ENCODE measurements at places on chromosomes 4 and X.

DNA sequence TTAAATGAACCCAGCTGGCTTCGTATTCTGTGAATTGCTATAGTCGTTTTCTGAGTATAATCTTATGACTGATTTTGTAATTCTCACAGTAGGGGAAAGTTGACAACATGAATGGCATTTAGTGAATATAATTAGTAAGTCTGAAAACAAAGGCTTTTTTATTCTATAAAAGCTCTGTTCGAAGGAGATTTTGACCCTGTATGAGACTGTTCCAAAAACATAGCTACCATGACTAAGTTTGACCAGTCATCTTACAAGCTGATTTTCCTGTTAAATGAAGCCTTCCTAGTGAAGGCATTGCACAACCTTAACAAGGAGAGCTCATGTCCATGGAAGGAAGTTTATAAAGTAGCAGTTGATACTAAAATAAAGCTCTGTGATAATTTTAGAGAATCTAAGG, 242.3 kb downstream of the RPA4 start:
- H3K36me3 ChIP-seq = no peaks in the 10 kb centered on the region
- DNase-seq = no peak
- no peak overlapping the region for H3K4me3 ChIP-seq
- no peaks in the 10 kb centered on the region for H3K27me3 ChIP-seq

DNA sequence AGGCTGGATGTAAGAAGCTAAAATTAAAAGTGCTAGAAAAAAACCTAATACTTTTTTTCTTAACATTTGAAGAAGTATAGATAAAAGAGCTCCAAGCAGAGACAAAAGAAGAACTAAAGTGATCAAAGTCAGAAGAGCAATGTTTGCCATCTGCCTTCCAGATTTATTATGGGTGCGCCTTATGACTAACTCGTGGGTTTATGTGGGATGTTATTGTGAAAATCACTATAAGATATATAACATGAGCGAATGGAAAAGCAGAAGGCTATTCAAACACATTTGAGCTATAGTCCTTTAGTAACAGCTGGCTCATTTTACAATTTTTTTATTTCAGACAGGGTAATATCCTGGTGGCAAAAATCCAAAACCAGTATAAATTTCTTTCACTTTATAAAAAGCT, 1040.7 kb downstream of the RAPGEF2 start:
- H3K4me3 ChIP-seq = no peak overlapping the region
- no peaks in the 10 kb centered on the region for H3K36me3 ChIP-seq
- DNase-seq = no peak
- no peaks in the 10 kb centered on the region for H3K27me3 ChIP-seq
- H3K27ac ChIP-seq = no peak overlapping the region
- H3K4me1 ChIP-seq = no peaks in the 10 kb centered on the region

DNA sequence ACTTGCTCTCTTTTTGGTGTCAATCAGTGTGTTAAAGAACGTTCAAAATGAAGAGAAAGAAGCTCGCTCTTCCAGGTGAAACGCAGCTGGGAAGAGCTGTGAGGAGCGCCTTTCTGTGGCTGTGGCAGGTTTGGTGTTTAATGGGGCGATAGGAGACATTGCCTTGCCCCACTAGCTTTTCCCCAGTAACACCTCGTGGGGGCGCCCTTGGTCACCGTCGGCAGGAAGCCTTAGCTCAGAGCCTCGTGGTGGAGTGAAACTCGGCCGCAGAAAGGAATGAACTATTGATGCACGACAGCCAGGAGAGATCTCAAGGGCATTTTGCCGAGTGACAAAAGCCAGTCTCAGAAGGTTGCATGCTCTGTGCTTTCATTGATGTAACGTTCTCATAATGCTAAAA, 65.1 kb downstream of the GPR143 start:
- DNase-seq = no peak
- H3K27ac ChIP-seq = no peak overlapping the region
- no peaks in the 10 kb centered on the region for H3K27me3 ChIP-seq
- no peak overlapping the region for H3K4me3 ChIP-seq

DNA sequence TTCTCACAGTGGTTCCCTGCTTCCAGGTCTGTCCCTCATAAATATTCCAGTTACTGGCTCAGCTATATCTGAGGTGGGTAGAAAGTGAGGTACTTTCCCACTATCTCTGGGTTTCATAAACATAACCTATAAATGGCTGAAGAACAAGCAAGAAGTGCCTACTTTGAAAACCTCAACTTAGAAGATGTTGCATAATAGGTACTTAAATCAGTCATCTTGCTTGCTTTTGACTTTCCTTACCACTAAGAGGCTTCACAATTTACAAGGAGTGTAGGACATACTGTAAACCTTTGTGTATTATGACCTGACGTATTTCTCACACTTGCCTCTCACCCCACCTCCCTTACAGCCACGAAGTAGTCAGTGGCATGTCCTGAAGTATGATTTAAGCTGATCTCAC, 145.9 kb downstream of the PCDH19 start:
- no peaks in the 10 kb centered on the region for H3K4me1 ChIP-seq
- no peak overlapping the region for H3K27ac ChIP-seq
- no peaks in the 10 kb centered on the region for H3K36me3 ChIP-seq
- no peaks in the 10 kb centered on the region for H3K27me3 ChIP-seq

GRCh38 chr4:23594125-23594524, 295.7 kb downstream of the PPARGC1A start:
- no peaks in the 10 kb centered on the region for H3K36me3 ChIP-seq
- no peaks in the 10 kb centered on the region for H3K27me3 ChIP-seq
- H3K4me1 ChIP-seq = no peaks in the 10 kb centered on the region
- H3K27ac ChIP-seq = no peak overlapping the region
- H3K4me3 ChIP-seq = no peak overlapping the region

GRCh38 chrX:142186103-142186502, 19.0 kb downstream of the MAGEC2 start:
- no peak for DNase-seq
- no peaks in the 10 kb centered on the region for H3K4me1 ChIP-seq
- no peaks in the 10 kb centered on the region for H3K27me3 ChIP-seq

- H3K4me3 ChIP-seq = no peak overlapping the region
- H3K36me3 ChIP-seq = no peaks in the 10 kb centered on the region
- no peaks in the 10 kb centered on the region for H3K4me1 ChIP-seq
These were observed 437.8 kb downstream of the GRXCR1 start for GRCh38 chr4:43330288-43330687.

DNA sequence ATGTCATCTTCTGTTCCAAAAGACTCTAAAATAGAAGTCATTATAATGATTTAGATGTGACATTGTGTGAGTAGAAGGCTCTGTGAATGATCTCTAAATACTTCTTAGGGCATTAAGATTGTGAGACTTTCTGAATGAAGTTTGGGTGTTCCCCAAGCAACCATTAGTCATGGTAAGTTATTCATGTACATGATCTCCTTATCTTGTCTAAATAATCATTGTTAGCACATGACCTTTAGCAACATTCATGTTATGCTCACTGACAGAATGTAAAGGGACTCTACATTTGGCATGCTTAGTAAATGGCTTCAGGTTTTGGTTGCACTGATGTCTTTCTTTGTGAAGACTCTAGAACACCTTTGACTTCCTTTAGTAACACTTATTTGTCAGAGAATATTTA, 140.8 kb upstream of the AGA start:
- H3K36me3 ChIP-seq = no peaks in the 10 kb centered on the region
- no peak overlapping the region for H3K27ac ChIP-seq
- H3K27me3 ChIP-seq = no peaks in the 10 kb centered on the region
- H3K4me1 ChIP-seq = no peaks in the 10 kb centered on the region
- H3K4me3 ChIP-seq = no peak overlapping the region

DNA sequence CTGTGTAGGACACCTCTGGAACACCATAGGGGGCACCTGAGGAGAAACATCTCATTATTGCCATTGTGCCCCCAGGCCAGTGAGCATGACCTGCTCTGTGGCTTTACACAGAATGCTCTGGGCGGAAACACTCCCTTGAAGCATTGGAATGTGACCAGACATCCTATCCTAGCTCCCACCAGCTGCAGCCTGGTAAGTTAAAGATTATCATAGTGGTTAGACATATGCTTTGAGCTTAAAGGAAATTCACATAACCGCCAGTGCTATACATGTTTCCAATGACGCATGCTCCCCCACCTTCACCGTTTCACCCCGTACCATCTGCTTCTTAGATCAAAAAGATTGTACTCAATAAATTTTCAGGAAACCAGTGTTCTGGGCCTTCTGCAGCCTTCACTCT, 217.7 kb upstream of the CENPE start:
- H3K4me1 ChIP-seq = no peaks in the 10 kb centered on the region
- no peaks in the 10 kb centered on the region for H3K36me3 ChIP-seq
- DNase-seq = no peak
- H3K4me3 ChIP-seq = no peak overlapping the region
- no peaks in the 10 kb centered on the region for H3K27me3 ChIP-seq

DNA sequence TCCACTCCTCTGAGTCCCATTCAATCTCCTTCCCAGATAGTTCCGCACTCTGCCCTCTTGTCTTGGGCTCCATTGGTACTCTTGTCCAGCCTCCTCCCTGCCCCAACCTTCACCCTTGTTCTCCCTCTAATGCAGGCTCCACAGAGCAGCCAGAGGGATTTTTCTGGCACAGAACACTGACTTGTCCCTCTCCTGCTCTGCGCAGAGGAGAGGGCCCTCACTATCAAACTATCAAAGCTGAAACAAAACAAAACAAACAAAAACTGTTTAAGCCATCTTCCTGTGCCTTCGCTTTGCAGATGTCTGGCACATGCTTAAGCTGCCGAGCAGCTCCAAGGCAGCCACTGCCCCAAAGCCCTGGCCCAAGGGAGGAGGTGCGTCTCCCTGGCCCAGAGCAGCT, 2.9 kb downstream of the CNGA2 start:
- no peaks in the 10 kb centered on the region for H3K27me3 ChIP-seq
- no peaks in the 10 kb centered on the region for H3K4me1 ChIP-seq
- no peaks in the 10 kb centered on the region for H3K36me3 ChIP-seq
- no peak for DNase-seq
- no peak overlapping the region for H3K4me3 ChIP-seq
- no peak overlapping the region for H3K27ac ChIP-seq

Measured in suprapubic skin (tissue), 4 donors.